ENCODE measurements at places on chromosomes 6 and 20.

- no peak for DNase-seq
Measured at GRCh38 chr6:52582446-52582845, 5.6 kb upstream of the TRAM2 start.

GRCh38 chr6:44843734-44844133 lies 456.2 kb downstream of the CDC5L start:
- DNase-seq, result no peak

- DNase-seq, result no peak
Measured at GRCh38 chr6:168416531-168416930, 24.5 kb upstream of the SMOC2 start.

GRCh38 chr20:38990728-38991127 lies 28.6 kb downstream of the DHX35 start:
- no peak for DNase-seq

- no peak for DNase-seq
Measured at GRCh38 chr6:134532694-134533624, 215.0 kb upstream of the SGK1 start.

GRCh38 chr6:105994591-105995390 lies 91.3 kb upstream of the PRDM1 start:
- DNase-seq, result peak; percentile 87

- DNase-seq, result no peak
Measured at GRCh38 chr6:142118925-142119324, 13.8 kb upstream of the GJE1 start.
